ENCODE measurements at places on chromosomes 5 and 9.
A peak's percentile ranks its signal among the peaks of the same experiment; 100 is the strongest.

- no peak for DNase-seq
These were observed 11.3 kb upstream of the TMEM141 start for GRCh38 chr9:136779808-136780207.

DNA sequence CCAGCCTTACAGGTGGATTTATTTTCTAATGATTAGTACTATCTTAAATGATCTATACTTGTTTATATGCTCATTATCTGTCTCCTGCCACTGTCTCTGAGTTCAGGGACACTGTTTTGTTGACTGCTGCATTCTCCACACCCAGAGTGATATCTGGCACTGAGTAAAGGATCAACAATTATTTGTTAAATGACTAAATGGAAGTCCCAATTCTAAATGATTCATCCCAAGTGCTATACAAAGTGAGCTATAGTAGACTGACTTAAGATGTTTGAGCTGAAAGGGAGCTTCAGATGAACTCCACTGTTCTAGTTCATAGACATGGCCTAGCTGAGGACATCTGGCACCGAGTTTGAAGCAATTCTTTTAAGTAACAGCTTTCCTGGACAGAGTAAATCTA is 40.5 kb downstream of the ITGA2 start:
- DNase-seq = no peak

DNA sequence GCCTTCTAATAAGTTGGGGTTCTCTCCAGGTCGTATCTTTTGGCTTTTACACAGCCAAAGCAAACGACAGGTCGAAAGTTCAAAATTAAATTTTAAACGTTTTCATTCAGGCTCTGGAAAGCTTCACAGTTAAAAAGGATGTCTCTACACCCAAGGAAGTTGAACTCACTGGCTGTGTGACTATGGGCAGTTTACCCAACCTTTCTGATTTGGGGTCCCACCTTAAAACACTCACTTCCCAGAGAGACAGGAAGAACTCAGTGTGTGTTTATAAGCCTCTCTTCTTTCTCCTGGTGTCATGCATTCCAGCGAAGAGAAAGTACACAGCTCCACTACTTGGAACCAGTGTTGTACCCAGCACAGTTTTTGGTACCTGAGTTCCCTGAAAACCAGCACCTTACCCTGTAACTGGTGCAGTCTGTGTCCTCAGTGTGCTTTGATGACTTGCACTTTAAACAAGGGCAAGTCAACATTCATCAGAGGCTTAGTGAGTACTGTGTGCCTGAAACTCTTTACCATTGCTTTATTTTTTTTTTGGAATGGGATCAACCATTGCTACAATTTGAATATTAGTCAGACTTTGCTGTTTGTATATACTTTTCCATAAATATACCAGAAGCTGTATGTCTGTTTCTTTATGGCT is 1.7 kb downstream of the SRD5A1 start:
- DNase-seq = peak; percentile 8

DNA sequence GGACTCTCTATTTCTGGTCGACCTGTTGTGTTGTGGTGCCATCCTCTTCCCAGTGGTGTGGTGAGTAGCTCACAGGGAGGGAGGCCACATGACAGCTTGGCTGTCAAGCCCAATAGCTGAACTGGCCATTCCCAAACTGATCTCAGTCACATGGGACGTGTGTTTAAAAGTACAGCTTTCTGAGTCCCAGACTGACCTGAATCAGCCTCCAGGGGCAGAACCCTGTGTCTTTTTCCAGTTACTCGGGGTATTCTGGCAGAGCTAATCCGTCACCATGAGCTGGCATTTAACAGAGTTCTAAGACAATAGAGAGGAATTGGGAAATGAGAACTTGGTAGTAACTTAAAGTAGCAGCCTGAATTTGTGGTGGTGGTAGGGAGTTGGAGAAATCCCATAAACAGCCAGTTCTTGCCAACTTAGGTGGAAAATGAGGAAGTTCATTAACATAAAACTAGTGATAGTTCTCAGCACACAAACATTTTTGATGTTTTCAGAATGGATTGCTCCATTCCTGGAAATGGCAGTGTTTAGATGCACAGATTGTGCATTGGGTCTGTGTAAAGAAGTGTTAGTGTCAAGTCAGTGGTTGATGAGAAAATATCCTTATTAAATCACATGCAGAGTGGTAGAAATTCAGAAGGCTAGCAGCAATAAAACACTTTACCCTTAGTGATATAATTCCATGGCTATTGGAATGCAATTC is 50.9 kb downstream of the GPR107 start:
- DNase-seq = no peak

DNA sequence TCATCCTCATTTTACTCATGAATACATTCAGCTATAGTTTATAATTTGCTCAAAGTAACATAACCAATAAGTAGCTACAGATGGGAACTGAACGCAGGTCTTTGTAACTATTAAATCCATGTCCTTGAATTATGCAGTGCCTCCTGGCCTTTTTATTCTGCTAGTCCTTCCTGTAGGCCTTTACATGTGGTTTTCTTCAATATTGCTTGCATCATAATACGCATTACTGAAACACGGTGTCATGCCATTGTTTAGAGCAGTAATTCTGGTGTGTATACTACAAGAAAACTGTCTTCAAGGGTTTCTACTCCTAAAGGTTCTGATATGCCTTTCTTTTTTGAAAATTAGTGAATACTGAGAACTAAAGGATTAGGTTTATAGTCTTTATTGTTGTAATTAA is 20.7 kb downstream of the CWC27 start:
- DNase-seq = no peak

DNA sequence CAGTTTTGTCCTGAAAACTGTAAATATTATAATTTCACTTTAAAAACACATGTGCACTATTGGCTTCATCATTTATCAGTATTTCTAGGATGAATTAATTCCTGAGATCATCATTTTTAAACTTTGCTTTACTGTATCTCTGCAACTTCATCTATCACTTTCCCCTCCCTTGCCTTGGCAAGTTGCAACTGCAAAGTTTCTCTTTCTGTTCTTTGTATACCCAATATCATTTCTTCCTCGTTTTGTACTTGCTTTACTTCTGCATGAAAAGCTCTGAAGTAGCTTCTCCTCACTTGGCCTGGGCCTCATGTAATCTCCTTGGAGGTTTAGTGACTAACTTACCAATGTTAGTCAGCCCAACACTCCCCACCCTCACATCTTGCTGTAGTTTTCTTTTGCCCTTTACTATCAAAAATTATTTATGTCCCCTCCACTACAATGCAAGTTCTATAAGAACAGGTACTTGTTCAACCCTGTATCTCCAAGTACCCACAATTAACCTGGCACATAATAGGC is 12.8 kb downstream of the C5orf63 start:
- DNase-seq = no peak

- DNase-seq = peak; percentile 26
These were observed 510 bp downstream of the NOXA1 start for GRCh38 chr9:137423514-137424291.

DNA sequence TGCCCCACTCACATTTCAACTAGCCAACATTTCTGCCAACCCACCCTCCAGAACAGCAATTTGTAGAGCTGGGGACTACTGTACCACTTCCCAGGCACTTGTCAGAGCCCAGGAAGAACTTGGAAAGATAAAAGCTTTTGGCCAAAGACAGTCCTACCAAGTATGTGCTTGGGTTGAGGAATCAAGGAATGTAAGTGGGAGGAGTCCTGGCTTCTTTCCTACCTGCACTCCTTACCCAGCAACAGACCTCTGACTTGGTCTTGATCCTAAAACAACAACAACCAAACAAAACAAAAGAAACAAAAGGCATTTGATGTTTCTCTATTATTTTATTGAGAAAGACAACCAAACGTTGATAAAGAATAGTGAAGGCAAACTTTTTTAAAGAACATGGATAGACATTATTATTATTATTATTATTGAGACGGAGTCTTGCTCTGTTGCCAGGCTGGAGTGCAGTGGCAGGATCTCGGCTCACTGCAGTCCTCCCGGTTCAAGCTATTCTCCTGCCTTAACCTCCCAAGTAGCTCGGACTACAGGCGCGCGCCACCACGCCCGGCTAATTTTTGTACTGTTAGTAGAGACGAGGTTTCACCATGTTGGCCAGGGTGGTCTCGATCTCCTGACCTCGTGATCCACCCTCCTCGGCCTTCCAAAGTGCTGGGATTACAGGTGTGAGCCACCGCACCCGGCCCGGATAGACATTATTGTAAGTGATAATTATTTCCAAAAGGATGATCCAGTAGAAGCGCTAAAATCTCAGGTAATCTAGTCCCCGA is 33.5 kb downstream of the ANXA2R start:
- no peak for DNase-seq

- DNase-seq = no peak
These were observed 154.6 kb downstream of the SYK start for GRCh38 chr9:90956026-90956810.

DNA sequence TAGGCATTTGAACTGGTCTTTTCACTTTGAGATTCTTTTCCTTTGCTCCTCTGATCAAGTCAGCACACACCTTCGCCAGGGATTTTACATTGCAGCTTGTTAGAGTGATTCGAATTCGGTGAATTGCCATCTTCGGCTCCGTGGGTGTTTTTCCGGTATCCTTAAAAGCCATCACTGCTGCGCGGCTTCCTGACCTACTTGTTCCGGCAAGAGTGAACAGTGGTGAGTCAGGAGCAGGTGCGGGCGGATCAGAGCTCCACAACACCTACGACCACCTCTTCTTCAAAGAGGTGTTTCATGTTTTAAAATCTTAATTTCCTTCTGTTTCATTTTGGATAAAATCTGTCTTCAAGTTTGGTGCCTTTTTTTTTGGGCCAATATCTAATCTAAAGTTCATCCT is 134.6 kb downstream of the TMC1 start:
- no peak for DNase-seq

GRCh38 chr9:112446080-112446479 is 40.5 kb upstream of the KIAA1958 start:
- no peak for DNase-seq

DNA sequence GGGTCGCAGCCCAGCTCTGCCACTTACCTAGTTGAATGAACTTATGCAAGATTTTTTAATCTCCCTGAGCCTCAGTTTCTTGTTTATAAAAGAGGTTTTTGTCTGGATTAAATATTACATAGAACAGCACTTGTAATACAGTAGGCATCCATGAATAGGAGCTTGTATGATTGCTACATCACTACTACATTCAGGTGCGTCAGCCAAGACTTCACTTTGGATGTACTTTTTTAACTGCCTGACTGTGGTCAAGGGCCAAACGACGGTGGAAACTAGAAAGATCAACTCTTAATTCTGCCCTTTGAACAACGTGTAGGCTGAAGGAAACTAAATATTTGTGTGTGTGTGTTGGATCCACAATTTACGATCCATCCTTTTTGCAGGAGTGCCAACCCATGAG is 172.8 kb downstream of the RFK start:
- no peak for DNase-seq

DNA sequence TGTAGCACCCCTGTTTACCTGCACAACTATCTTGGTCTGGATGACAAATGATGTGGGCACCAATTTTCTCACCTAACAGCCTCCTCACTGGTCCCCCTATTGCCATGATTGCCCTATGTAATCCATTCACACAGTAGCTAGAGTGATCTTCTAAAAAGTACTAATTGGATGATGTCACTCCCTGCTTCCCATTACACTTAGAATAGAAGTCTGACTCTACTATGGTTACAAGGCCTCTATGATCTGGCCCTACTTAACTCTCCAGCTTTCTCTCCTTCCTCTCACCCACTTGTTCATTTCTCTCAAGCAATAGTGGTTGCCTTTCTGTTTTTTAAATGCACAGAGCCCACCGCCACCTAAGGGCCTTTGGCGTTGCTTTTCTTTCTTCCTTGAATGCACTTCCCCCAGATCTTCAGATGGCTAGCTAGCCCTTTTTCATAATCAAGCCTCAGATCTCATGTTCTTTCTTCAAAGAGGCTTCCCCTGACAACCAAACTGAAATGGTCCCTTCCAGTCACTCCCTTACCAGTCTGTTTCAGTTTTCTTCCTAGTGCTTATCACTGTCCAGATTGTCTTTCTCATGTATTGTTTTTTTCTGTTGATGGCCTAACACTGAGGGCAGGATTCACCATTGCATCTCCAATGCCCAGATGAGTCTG is 8.7 kb downstream of the IGIP start:
- no peak for DNase-seq

DNA sequence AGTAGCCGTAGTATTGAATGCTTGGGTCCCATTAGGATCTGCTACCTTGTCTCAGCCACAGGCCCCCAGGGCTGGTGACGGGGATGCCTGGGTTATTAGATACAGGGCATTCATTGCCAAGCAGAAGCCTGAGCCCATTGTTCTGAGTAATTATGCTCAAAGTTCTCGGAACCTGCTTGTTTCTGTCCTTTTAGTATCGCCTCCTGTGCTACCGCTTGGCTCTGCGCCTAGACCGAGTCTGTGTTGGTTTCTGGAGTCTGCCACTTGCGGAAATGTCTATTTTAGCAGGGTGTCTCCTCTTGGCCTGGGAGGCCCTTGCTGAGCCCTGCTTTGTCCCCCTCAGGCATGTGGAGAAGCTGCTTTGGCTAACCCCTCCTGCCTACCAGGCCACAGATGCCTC is 506.1 kb downstream of the BNC2 start:
- DNase-seq = no peak

DNA sequence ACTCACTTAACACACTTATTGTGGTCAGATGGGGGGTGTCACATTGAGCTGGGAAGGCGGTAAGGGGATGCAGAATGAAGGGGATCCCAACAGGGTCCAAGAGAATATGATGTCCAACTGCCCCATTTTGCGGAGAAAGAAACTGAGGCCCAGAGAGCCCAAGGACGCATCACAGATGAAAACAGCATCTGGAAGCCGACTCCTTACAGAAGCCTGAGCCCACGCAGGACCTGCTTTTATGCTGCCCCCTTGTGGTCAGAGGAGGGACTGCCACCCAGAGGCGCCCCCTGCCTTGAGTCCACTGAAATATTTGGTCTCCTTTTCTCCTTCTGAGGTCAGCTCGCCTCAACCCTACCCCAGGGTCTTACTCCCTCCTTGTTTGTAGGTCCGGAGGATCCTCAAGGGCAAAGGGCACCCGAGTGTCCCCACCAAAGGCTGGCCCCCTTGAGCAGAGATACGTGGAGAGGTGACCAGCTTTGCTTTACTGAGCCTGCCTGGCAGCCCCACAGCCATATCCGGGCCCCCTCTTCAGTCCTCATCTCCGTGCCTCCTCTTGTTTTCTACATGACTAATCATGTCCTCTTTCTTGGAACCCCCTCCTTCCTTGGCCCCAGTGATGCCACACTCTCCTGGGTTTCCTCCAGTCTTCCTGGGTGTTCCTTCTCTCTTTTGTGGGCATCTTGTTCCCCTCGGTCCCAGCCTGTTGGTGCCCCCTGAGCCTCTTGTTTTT is 30.0 kb upstream of the TTLL11 start:
- peak; percentile 89 for DNase-seq

DNA sequence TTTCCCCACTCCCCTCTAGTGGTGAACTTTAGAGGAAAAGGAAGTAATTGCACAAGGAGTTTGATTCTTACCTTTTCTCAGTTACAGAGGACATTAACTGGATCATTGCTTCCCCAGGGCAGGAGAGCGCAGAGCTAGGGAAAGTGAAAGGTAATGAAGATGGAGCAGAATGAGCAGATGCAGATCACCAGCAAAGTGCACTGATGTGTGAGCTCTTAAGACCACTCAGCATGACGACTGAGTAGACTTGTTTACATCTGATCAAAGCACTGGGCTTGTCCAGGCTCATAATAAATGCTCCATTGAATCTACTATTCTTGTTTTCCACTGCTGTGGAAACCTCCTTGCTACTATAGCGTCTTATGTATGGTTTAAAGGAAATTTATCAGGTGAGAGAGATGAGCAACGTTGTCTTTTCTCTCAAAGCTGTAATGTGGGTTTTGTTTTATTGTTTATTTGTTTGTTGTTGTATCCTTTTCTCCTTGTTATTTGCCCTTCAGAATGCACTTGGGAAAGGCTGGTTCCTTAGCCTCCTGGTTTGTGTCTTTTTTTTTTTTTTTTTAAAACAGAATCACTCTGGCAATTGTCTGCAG is 25.3 kb downstream of the SLC22A5 start:
- no peak for DNase-seq

All from erythroblast (primary cell).